ENCODE measurements at places on chromosomes 5 and 9.

GRCh38 chr5:75847561-75848021 is 130.4 kb upstream of the POC5 start:
- no peak for DNase-seq
- H3K4me3 ChIP-seq: no peak overlapping the region
- no peaks in the 10 kb centered on the region for H3K27me3 ChIP-seq
- no peak overlapping the region for H3K27ac ChIP-seq
- H3K36me3 ChIP-seq: no peaks in the 10 kb centered on the region
- H3K4me1 ChIP-seq: no peaks in the 10 kb centered on the region

DNA sequence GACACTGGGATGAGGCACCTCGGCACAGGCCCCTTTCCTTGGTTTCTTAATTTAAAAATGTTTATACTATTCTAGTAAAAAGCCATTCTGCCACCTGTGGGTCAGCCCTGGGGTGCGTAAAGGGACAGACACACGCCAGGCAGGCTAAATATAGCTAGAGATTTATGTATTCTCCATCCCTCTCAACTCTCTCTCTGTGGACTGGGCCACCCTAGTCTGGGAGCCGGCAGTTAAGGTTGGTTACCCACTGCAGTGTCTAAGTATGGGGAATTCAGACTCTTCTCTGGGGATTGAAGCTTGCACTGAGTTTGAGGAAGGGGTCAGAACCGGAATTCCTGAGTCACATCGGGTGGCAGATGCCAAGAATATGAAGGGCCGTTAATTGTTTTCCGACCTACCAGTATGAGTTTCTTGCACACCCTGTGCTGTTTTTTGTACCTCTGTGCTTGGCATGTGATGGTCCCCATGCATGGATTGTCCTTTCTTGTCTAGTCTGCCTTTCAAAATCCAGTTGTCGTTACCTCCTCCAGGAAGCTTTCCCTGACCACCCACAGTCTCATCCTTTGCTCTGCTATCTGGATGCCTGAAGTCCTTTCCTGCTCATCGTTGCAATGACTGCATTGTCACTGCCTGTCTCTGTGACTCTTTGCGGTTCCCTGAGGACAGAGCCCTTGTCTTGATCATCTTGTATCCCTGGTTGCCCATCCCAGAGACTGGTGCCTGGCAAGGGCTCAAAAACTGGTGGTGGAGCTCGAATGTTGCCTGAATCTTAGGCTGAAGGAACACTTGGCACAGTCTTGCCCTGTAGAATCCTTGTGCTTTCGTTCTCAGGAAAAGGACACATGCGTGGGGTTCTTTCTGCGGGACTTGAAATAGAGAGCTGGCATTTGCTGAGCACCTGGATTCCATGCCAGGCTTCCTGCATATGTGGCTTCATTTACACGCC is 2.1 kb downstream of the NEURL1B start:
- peak overlapping the region; percentile 95 for H3K4me3 ChIP-seq
- H3K4me1 ChIP-seq: peaks cover 8% of the 10 kb centered on the region
- H3K27ac ChIP-seq: peak overlapping the region; percentile 95
- peaks cover 4% of the 10 kb centered on the region for H3K36me3 ChIP-seq
- DNase-seq: no peak

DNA sequence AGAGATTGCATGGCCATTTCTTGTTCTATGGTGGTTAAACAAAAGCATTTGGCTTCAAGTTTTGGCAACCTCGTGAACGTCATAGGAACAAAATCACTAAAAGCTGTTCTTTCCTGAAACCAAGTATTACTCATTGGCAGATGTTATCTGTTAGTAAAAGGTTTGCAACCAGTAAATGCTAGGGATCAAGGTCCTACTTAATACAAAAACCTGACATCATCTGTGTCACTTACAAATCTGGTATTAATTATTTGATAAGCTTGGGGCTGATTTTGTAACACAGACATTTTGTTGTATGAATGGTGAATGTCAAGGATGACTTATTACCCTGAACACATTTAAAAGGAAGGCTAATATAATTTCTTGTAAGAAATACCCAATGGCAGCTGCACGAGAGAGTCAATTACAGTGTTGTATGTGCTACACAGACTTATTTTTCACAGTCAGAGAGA is 486.4 kb upstream of the ZNF608 start:
- no peak for DNase-seq
- H3K4me1 ChIP-seq: no peaks in the 10 kb centered on the region
- no peak overlapping the region for H3K27ac ChIP-seq
- no peaks in the 10 kb centered on the region for H3K36me3 ChIP-seq
- H3K4me3 ChIP-seq: no peak overlapping the region
- no peaks in the 10 kb centered on the region for H3K27me3 ChIP-seq

DNA sequence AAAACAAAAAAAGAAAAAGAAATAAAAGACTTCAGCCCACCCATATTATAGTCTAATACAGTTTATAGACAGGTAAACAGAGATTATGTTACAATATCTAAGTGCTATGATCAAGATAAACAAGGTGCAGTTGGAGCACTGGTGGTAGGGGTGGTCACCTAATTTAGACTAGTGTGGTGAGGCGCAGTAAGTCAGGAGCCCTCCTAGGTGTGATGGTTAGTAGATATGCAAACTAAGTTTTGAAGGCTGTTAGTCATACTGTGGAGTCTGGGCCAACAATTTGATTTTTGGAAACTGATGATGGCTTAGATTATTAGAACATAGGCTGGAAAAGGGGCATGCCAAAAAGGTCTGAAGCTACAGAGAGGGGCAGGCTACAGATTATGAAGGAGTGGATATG is 14.7 kb downstream of the NIPBL start:
- no peak overlapping the region for H3K27ac ChIP-seq
- H3K4me3 ChIP-seq: no peak overlapping the region
- no peak for DNase-seq
- peaks cover 53% of the 10 kb centered on the region for H3K4me1 ChIP-seq
- no peaks in the 10 kb centered on the region for H3K36me3 ChIP-seq
- H3K27me3 ChIP-seq: no peaks in the 10 kb centered on the region

DNA sequence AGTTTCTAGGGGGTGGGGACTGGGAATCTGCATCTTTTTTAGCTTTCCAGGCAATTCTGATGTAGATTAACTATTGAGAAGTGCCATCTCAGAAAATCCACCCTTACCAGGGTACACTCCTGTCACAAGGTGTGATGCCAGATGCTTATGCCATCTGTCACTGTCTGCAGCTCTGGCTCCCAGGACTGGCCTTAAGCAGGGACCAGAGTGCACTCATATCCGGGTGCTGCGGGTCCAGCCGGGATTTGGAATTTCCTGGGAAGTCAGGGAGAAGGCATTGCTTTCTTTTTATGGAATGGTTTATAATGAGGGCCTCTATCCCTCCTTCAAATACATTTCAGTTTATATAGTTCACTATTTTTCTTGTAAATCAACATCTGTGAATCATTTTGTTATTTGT is 92.6 kb downstream of the TMEM174 start:
- H3K27ac ChIP-seq: no peak overlapping the region
- H3K4me3 ChIP-seq: no peak overlapping the region
- H3K27me3 ChIP-seq: no peaks in the 10 kb centered on the region
- no peak for DNase-seq
- no peaks in the 10 kb centered on the region for H3K36me3 ChIP-seq

GRCh38 chr5:33968211-33969005 is 16.1 kb downstream of the SLC45A2 start:
- no peaks in the 10 kb centered on the region for H3K27me3 ChIP-seq
- DNase-seq: no peak
- no peaks in the 10 kb centered on the region for H3K36me3 ChIP-seq
- no peak overlapping the region for H3K27ac ChIP-seq
- H3K4me3 ChIP-seq: no peak overlapping the region

DNA sequence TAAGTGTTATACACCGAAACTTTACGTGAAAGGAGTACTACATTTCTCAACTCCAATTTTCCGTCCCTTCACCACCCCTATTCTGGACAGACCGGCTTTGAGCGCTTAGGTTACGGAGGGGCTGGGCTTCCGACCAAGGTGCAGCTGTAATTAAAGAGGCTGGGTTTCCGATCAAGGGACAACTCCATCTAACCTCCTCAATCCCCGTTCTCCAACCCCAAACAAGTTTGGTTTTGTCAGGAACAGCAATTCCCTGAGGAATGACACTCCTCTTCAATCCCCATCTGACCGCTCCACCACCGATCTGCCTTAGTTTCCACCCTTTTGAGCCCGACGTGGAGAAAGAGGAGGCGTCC is 577 bp downstream of the TUT7 start:
- H3K36me3 ChIP-seq: no peaks in the 10 kb centered on the region
- peaks cover 41% of the 10 kb centered on the region for H3K4me1 ChIP-seq
- H3K4me3 ChIP-seq: peak overlapping the region; percentile 98
- peak overlapping the region; percentile 99 for H3K27ac ChIP-seq
- no peaks in the 10 kb centered on the region for H3K27me3 ChIP-seq

GRCh38 chr5:125837866-125838265 is 585.3 kb upstream of the GRAMD2B start:
- no peaks in the 10 kb centered on the region for H3K4me1 ChIP-seq
- H3K4me3 ChIP-seq: no peak overlapping the region
- no peaks in the 10 kb centered on the region for H3K27me3 ChIP-seq
- DNase-seq: no peak

DNA sequence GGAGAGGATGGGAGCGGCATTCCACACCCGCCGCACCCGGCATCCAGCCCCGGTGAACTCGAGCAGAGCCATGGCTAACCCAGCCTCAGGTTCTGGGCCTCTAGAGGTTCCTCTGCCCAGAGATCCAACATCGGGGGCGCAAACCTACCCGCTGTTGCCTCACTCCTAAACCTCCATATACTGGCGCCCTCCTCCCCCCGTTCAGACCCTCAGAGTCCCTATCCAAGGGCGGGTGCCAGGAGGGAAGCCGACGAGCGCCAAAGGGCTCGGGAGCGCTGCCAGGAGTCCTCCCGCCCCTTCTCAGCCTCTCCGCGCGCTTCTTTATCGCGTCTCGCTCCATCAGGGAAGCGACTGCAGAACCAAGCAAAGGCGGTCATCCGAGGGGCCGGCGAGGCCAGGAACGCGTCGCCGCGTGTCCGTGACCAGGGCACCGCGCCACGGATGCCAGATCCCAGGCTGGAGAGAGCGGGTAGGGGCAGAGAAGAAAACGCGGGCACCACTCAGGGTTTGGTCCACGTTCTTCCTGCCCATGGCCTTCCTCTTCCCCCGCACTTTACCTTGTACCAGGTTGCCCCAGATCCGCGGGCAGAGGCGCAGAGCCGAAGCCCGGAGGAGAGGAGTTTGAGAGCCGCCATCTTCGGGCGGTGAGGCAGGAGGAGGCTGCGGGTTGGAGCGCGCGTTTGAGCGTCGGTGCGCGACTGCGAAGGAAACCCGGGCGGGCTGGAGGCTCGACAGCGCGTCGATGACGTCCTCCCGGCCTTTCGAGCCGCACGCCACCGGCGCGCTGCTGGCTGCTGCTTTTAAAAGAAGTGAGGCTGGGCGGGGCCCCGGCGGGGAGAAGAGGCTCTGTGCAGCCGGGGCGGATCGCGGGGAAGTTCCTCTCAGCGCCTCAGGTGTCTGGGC is at the start of gene OXCT1:
Gene OXCT1, minus strand, starts transcription at position 702 of the 903 bp plus-strand sequence. Its CDS starts 67 bp downstream, at position 635.
- DNase-seq: peak; percentile 48
- H3K27ac ChIP-seq: peak within 1 kb of the TSS; percentile 95
- H3K4me3 ChIP-seq: peak within 1 kb of the TSS; percentile 67
- H3K27me3 ChIP-seq: no peaks in the 10 kb centered on the region
- H3K36me3 ChIP-seq: peaks cover 6% of the 10 kb centered on the region

DNA sequence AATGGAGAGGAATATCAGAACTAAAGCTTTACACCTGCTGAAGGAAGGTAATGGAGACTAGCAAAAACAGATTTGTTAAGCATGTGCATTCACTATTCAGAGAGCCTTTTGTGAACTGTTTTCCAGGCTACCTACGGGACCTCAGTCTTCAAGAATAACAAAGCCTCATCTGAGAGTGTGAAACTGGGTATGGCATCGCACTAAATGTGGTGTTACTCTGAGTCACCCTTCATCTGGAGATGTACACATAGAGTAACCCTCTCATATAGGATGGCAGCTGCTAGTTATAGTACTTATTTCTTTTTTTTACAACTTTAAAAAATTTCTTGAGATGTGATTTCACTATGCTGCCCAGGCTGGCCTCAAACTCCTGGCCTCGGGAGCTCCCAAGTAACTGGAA is 306.8 kb downstream of the ZNF608 start:
- no peak overlapping the region for H3K27ac ChIP-seq
- no peaks in the 10 kb centered on the region for H3K4me1 ChIP-seq
- no peak overlapping the region for H3K4me3 ChIP-seq
- no peaks in the 10 kb centered on the region for H3K36me3 ChIP-seq
- DNase-seq: no peak

- H3K36me3 ChIP-seq: no peaks in the 10 kb centered on the region
- peak overlapping the region; percentile 98 for H3K27ac ChIP-seq
- H3K4me1 ChIP-seq: peaks cover 12% of the 10 kb centered on the region
- H3K27me3 ChIP-seq: no peaks in the 10 kb centered on the region
- no peak for DNase-seq
- H3K4me3 ChIP-seq: peak overlapping the region; percentile 73
Observed at GRCh38 chr5:91382530-91383026, 539 bp downstream of the ARRDC3 start.

DNA sequence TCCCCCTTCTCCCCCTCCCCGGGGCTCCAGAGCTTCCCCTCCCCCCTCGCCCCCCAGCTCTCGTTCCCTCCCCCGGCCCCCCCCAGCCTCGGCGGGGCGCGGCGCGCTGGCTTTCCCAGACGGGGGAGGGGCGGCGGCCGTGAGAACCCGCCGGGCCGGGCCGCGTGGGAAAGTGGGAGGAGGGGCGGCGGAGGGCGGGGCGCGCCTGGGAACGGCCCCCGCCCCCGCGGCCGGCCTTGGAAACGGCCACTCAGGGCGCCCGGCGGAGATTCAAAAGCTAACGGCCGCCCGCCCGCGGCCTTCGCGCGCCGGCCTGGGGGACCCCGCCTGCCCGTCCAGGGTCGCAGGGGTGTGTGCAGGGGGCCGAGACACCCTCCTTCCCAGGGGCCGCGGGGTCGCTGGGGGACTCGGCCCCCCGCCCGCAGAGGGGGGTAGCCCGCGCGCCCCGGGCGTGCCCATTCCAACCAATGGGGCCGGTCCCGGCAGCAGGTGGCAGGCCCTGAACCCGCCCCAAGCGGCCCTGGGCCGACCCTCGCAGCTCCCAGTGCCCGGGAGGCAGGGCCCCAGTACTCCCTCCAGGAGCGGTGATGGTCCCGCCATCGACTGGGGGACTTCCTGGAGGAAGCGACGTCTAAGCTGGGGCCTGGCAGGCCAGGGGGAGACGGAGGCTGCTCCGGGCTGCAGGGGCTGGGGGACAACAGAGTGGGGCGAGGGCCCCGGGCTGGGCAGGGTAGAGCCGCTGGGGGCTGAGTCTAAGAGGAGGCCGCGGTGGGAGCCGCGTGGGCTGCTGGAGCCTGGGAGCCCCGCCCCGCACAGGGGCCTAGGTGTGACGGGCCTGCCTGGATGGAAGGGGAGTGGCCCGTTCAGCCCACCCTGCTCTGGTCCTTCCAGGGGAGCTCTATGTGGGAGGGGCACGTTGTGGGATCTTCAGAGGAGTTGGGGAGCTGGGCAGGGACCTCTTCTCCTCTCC is 14.2 kb upstream of the NRARP start:
- H3K4me1 ChIP-seq: peaks cover 89% of the 10 kb centered on the region
- H3K4me3 ChIP-seq: peak overlapping the region; percentile 28
- peak overlapping the region; percentile 49 for H3K27ac ChIP-seq
- no peaks in the 10 kb centered on the region for H3K36me3 ChIP-seq
- DNase-seq: no peak

- H3K27me3 ChIP-seq: no peaks in the 10 kb centered on the region
- H3K36me3 ChIP-seq: no peaks in the 10 kb centered on the region
- H3K4me1 ChIP-seq: no peaks in the 10 kb centered on the region
- DNase-seq: no peak
Observed at GRCh38 chr9:131292937-131293336, 3.4 kb downstream of the PLPP7 start.

Data from esophagus squamous epithelium (tissue), 5 donors.